Mammary microvascular endothelial cell (primary cell): ENCODE measurements at places on chromosomes 11 and 22. TPM values are rescaled to one million over a fixed set of nuclear protein-coding genes. Genes with fewer than 3 reads are reported as not detected.

TMEM45B gene
- 0.07 and 0.74 TPM in 2 replicates for total RNA-seq

COX8A gene
- 479 and 599 TPM in 2 replicates for total RNA-seq

DBX1 gene
- not detected in 2 replicates for total RNA-seq

HMOX1 gene
- total RNA-seq = 46.1 and 52.0 TPM in 2 replicates

FOLH1 gene
- total RNA-seq = 1.1 and 2.5 TPM in 2 replicates

CHORDC1 gene
- 51.1 and 66.2 TPM in 2 replicates for total RNA-seq

NCR3LG1 gene
- total RNA-seq = 5.0 and 7.2 TPM in 2 replicates

CHST1 gene
- total RNA-seq = 2.9 and 3.9 TPM in 2 replicates

KIF18A gene
- total RNA-seq = 11.8 and 12.1 TPM in 2 replicates

SERGEF gene
- total RNA-seq = 10.3 and 11.6 TPM in 2 replicates

PLCB3 gene
- 61.3 and 67.5 TPM in 2 replicates for total RNA-seq
